ENCODE measurements at places on chromosomes 12 and 14.
A peak's percentile ranks its signal among the peaks of the same experiment; 100 is the strongest.

GRCh38 chr12:72323881-72324280 lies 51.7 kb downstream of the TRHDE start:
- no peak for DNase-seq

GRCh38 chr14:61589691-61590581 lies 105.4 kb upstream of the HIF1A start:
- no peak for DNase-seq

DNA sequence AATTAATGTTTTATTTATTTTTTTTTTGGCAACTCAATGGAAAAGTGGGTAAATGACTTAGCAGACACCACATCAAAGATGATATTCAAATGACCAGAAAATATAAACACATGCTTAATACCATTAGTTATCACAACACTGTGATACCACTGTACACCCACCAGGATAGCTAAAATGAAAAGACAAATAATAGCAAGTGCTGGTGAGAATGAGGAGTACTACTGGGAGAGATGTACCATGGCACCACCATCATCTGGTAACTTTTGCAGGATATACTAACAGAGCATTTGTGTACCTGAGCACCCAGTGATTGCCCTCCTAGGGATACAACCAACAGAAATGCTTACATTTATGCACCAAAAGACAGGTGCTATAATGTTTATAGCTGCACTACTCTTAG lies 21.9 kb downstream of the TRIM9 start:
- DNase-seq: no peak

- no peak for DNase-seq
Measured at GRCh38 chr12:29640589-29641345, 143.0 kb downstream of the TMTC1 start.

DNA sequence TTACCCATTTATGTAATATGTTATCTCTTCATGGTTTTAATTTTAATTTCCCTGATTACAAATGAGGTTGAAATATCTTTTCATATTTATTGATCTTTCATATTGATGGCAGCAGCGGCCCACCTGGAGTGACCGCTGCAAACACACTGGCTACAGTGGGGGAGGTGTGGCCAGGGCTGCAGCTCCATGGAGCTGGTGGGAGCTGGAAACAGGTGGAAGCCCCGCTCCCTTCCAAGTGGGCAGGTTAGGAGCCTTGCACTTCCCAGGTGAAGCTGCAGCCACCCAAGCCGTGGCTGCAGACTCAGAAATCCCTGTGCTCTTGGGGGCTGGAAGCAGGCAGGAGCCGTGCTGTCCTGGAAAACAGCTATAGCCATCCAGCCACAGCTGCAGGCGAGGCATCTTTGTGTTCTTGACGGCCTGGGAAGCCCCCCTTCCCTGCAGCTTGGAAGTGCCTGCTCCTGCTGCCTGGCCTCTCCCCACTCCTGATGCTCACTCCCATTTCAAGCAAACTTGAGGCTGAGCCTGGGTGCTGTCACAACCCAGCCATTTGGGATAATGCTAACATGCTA lies 201.1 kb downstream of the TMEM117 start:
- DNase-seq: no peak

GRCh38 chr14:80754696-80755095 lies 186.8 kb downstream of the CEP128 start:
- no peak for DNase-seq

GRCh38 chr12:94561943-94562411 lies 88.4 kb downstream of the TMCC3 start:
- peak; percentile 56 for DNase-seq

GRCh38 chr14:68306934-68307789 lies 485.7 kb downstream of the ZFP36L1 start:
- peak; percentile 64 for DNase-seq

DNA sequence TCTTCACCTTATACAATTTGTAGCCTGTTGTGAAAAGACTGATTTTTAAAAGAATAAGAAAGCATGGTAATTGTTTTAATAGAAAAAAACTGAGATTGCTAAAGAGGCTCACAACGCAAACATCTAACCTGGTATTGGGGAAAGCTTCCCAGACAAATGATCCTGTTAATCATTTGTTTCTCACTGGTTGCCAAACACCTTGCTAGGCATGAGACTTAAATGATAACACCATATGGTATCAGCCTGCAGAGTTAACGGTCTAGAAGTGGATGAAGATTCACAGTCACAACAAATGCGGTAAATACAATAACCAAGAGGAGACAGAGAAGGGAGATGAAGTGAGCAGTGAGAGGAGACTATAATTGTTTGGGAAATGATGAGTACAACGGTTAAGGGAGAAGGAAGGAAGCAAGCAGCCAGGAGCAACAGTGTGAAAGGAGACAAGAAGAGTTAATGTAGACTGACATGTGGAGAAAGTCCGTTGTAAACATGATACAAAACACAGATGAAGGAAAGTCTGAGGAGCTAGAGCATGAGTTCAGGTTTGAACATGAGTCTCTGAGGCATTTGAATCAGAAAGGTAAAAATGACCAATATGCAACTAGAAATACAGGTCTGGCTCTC lies 19.8 kb downstream of the GXYLT1 start:
- no peak for DNase-seq

Data from transverse colon (tissue), 4 donors.